ENCODE measurements at places on chromosomes 4 and X.

DNA sequence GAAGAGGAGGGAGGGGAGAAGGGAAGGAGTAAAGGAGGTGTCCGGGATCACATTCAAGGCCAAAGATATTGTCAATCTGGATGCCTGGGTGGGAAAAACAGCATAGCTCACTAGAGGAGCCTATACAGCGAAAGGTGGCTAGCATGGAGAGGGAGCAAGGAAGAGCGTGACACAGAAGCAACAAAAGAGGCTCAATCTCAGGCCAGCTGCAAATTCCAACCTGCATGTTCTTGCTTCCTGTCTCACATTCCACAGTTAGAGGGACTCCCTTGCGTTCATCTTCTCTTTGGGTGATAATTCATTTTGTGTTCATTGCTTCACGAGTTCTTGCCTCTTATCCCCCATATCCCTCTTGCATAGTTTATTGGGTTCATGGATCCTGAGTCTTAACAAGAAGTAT, 3.0 kb upstream of the CLNK start:
- no peak for DNase-seq

GRCh38 chr4:111979921-111980320, 165.3 kb upstream of the FAM241A start:
- DNase-seq, result no peak

GRCh38 chrX:317424-318067, 1.1 kb downstream of the GTPBP6 start:
- no peak for DNase-seq

DNA sequence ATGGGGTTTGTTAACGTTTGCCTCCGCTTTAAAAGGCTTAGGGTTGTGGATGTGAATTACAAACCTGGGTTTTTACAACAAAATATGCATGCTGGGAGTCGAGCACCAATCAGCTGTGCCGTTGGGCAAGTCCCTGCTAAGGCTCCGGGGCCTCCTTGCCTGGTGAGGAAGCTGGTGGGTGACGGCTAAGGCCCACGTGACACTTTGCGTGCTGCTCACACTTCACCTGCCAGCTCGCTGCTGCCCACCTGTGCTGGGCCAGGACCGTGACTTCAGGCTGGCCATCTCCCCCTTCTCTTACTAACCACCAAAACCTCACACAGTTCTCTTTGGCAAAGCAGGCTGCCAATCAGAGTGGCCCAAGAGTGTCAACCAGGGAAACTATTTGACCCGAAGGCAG, 178.3 kb downstream of the AFAP1 start:
- DNase-seq, result no peak

DNA sequence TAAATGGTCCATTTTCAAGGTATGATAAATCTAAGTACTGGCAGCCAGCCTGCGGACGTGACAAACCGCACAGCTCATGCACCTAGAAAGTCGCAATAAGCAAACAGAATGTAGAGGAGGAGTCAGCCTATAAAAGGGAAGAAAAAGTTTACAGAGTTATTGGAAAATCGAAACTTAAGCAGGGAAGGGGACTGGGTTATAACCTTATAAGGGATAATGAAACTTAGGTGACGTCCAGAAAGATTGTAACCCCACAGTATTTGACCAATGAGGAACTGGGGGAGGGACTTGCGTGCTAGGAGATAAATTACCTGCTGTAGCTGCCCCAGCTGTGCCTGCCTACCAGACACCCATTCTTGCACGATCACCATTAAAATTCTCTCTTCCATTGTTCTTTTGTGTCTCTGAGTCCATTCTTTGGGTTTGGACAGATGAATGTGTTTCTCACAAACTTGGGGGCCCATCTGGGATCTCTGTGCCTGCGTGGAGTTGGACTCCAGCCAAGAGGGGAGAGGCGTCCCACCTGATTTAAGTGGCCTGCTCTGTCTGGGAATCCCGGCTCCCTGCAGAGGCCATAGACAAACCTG, 61.0 kb downstream of the ZCCHC12 start:
- no peak for DNase-seq

- DNase-seq, result no peak
Observed at GRCh38 chr4:163566257-163566796, 71.8 kb downstream of the TMA16 start.

DNA sequence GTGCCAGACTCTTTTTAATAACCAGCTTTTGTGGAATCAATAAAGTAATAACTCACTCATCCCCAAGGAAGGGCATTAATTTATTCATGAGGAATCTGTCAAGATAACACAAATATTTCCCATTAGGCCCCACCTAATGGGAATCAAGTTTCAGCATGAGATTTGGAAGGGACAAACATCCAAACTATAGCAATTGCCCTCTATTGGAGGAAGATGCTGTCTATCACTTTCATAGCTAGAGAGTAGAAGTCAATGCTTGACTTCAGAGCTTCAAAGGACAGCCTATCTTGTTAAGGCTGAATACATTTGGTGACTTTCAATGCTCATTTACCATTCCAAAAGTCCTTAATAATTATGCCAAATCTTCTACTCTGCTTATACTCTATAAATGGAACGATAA, 84.9 kb upstream of the ATOH1 start:
- DNase-seq, result no peak

GRCh38 chr4:41363384-41363981, 106.8 kb downstream of the UCHL1 start:
- no peak for DNase-seq

DNA sequence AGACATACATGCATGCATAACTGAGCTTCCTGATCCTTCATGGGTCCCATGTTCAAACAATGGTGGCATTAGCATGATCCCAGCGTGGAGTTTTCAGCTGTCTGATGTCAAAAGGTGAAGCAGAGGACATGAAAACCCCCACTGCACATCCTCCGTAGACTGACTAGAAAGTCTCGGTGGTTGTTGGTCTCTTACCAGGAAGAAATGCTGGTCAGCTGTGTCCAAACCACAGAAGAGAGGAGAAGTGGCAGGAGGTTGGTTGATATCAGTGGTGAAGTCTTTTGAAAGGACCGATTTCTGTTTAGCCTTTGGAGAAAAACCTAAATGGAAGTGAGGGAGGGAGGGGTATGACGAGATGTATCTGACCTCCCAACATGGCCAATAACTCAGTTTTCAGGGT, 201.9 kb downstream of the SPATA18 start:
- no peak for DNase-seq

GRCh38 chrX:78661836-78662235, 2.7 kb upstream of the RTL3 start:
- no peak for DNase-seq

GRCh38 chr4:172232966-172233365, 419.8 kb downstream of the GALNTL6 start:
- no peak for DNase-seq

DNA sequence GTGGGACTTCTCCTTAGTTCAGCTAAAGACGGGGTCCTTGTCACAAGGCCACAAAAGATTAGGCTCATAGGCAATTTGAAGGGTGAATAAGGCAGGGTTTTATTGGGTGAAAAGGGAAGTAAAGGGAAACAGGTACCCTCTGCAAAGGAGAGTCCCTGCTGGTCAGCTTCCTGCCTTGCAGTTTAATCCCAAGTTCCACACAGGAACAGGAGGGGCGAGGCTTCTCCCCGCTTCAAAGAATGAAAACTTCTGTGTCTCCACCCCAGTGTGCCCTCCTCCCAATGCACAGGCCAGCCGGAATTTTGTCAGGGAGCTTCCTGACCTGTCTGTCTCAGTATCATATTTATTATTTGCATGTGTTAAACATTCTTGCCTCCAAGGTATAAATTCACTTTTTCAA, 37.1 kb downstream of the ITM2A start:
- no peak for DNase-seq

- DNase-seq, result no peak
Observed at GRCh38 chr4:48307528-48307927, 33.8 kb upstream of the SLAIN2 start.

DNA sequence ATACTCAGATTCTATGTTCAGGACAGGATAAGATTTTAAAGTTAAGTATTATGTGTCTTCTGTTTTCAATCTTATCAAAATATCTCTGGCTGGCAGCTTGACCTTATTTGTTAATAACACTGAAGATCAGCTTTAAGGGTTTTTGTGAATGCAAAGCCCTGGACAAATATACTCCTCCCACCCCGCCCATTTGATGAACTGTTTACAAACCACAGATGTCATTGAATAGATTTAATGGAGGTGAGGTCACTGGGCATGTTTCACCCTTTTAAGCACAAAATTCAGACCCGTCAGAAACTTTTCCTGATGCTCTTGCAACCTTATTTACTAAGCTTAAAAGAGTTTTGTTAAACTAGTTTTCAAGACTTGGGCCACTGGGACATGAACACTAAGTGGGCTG, 10.1 kb upstream of the CXCL8 start:
- no peak for DNase-seq

GRCh38 chr4:13821522-13821921, 194.0 kb upstream of the BOD1L1 start:
- DNase-seq, result no peak

- no peak for DNase-seq
Observed at GRCh38 chr4:38939165-38939564, 71.6 kb downstream of the FAM114A1 start.
